ENCODE measurements at places on chromosomes 6 and 20.

DNA sequence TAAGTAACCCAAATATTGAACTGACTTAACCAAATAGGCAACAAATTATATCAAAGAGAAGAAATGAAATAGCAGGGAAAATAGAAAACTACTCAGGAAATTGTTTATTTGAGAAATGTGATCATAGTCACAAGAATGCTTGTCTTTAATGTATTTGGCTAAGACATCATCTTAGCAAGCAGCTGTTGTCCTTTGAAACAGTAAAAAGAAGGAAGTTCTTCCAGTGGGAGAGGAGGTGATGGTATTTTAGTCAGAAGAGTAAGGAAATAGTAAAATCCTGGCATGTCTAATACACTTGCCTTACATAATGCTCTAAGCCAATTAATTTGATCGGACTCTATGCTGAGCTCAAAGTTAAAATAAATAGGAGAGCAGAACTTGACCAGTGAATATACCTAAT, 126.5 kb downstream of the EPM2A start:
- no peak for DNase-seq

GRCh38 chr6:73951183-73951582, 255.2 kb downstream of the CD109 start:
- no peak for DNase-seq

DNA sequence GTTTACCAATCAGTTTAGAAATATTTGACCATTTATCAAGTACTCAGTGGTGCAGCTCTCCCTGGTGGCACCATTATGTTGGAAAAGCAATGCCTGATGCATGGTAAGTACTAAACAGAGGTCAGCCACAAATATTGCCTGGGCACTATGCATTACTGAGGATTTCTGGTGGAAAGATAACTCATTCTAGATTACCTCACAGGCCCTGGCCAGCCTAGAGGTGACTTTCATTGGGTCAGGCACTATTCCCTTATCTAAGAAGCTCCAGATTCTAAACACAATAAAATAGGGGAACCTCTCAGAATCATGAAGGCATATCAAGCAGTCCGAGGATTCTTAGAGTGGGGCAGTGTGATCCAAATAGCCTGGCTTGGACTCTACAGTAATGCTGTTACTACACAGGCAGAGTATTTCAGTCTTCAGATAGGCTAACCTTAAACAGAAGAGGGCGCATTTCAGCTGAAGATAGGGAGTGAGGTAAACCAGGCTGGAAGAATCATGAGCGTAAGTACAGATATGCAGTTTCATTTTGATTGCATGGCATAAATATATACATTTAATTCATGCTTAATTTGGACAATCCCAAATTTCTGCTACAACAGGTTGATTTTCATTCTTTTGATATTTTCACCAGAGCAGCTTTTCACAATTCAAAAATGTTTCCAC, 12.1 kb downstream of the LGSN start:
- DNase-seq, result no peak

DNA sequence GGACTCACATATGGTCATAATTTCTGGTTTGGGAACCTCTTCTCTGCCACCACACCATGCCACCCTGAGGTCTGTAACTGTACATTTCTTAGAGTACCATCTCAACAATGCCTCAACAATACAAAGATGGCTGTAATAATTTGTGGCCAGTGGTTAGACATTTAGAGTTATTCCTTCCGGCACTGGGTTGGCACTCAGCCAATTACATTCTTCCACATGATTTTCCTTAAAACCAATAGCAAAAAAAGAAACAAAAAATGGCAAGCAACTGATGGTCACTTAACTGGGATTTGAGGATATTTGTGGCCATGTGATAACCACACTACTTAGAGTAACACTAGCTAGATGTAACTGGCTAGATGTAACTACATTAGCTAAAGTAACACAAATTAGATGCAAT, 79.9 kb downstream of the SEL1L2 start:
- DNase-seq, result no peak

DNA sequence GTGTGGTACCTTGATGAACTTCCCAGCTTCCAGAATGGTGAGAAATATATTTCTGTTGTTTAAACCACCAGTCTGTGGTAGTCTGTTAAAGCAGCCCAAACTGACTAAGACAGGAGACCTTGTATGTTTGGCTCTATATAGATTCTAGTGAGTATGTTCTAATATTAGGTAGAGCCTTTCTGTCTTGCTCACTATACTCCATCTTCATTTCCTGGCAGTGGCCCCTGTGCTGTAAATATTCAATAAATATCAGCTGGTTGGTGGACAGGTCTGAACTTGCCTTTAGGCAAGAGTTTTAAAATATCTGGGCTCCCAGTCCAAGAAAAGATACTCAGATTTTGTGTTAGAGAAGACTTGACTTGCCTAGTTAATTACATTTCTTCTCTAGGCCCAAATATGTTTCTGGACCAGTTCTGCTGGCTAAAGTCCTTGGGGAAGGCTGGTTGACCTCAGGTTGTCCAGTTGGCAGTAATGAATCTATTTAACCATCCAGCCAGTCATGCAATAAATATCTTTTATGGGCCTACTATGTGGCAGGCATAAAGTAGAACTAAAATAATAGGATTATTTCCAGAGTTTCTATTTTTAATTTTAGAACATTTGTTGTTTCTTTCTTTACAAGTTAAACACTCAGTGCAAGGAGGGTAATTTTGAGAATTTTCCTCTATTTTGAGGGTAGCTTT, 22.3 kb downstream of the PPP1R14C start:
- no peak for DNase-seq

DNA sequence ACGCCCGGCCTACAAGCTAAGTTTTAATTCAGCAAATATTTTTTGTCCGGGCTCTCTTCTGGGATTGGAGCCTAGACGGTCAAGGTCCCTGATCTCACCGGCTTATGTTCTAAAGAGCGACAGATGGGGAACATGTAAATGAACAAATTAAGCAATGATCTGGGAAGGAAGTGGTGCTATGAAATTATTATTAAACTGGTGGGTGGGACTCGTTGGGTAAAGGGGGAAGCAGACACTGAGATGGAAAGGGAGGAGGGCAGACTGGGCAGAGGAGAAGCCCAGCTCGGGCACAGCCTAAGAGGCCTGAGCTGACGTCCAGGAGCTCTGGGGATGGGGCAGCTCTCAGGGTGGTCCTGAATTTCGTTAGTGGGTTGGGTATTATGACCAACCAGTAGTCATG, 81.8 kb upstream of the AGPAT4 start:
- no peak for DNase-seq

- no peak for DNase-seq
These were observed 28.4 kb downstream of the POFUT1 start for GRCh38 chr20:32236048-32236533.

- DNase-seq, result no peak
These were observed 491.0 kb downstream of the NKAIN2 start for GRCh38 chr6:124294574-124295200.

DNA sequence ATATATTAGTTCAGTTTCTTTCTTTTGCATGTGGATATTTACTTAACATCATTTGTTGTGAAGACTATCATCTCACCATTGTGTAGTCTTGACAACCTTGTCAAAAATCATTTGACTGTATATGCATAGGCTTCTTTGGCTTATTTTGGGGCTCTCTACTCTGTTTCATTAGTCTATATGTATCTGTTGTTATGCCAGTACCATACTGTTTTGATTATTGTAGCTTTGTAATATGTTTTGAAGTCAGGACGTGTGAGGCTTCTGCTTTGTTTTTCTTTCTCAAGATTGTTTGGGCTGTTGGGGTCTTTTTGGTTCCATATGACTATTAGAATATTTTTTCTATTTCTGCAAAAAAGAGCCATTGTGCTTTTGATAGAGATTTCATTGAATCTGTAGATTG, 288.2 kb upstream of the RNF217 start:
- DNase-seq, result no peak

- DNase-seq, result no peak
These were observed 220.5 kb upstream of the HSF2 start for GRCh38 chr6:122178988-122179387.

- DNase-seq, result no peak
These were observed 215.2 kb downstream of the TAF4 start for GRCh38 chr20:61850457-61850856.

DNA sequence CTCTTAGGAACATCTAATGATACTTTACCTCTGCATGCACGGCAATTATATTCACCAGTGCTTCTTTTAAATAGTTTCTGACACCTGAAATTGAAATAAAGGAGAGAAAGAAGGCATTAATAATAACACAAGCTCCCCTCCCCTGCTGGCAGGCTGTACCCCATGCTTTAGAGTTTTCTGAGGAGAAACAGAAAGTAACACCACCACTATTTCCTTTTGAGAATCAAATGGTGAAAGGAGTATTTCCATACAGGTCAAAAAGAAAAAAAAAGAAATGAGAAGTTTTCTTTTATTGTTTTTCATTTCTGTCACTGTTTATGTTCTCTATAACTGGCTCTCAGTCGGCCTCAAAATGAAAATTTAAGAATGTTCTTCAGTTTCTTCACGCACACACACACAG, 108.1 kb downstream of the IRF4 start:
- DNase-seq, result peak; percentile 36

GRCh38 chr20:60395991-60396390, 437.8 kb downstream of the CDH26 start:
- DNase-seq, result no peak

- DNase-seq, result peak; percentile 41
These were observed 23.4 kb downstream of the SCML4 start for GRCh38 chr6:107800564-107801164.

GRCh38 chr6:121999456-122000065, 399.9 kb upstream of the HSF2 start:
- DNase-seq, result no peak

DNA sequence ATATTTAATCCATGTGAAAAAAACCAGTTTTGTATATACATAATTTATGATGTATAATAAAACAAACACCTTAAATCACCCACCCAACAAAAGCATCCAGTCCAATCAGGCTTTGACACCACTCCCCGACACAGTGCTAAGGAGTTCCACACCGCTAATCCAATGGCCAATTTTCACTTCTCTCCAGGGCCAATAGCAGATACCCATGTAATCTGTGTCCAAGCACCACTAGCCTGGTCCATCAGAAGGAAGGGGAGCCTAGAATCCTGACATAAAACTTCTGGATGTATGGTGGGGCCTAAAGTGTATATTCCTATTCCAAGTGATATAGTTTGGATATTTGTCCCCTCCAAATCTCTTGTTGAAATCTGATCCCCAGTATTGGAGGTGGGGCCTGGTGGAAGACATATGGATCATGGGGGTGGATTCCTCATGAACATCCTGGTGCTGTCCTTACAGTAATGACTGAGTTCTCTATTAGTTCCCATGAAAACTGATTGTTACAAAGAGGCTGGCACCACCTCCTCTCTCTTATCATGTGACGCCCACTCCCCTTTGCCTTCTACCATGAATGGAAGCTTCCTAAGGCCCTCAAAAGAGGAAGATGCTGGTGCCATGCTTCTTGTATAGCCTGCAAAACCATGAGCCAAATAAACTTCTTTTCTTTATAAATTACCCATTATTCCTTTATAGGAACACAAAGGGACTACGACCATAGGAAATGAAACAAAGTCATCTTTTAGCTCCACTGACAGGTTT, 20.8 kb downstream of the RALGAPA2 start:
- no peak for DNase-seq

GRCh38 chr6:125066964-125067363, 86.6 kb upstream of the TPD52L1 start:
- peak; percentile 43 for DNase-seq

GRCh38 chr6:79094938-79095337, 16.9 kb upstream of the PHIP start:
- DNase-seq, result no peak

DNA sequence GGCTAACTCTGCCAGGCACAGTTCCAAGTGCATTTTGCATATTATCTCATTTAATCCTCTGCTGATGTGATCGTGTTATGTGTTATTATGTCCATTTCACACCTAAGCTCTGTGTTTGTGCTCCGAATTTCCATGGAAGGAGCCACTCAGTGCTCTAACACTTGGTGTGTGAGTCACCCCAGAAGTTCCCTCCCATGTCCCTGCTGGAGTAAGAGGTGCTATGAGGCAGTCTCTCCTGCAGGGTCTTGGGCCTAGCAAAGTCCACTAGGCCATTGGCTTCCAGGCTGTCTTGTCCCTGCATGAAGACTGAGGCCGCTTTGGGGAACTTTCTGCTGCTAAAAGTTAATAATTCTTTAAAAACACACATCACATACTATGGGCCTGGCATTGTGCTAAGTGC, 405.9 kb upstream of the SULF2 start:
- no peak for DNase-seq

- no peak for DNase-seq
These were observed 14.4 kb upstream of the RNF24 start for GRCh38 chr20:4029505-4030467.

DNA sequence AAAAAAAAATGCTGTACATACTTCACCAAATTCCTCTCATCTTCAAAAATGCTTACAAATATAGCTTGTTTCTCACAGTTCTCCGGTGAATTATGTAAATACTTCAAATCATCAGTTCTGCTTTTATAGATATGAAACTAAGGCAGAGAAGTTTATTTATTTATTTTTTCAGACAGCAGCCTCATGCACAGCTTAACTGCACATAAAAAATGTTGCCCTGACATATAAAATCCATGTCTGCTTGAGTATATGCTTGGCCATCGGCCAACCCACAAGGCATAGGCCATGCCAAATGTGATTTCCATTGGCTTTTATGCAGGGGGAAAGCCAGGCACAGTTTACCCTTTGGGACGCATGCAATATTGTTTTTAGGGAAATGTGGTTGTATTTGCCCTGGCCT, 57.3 kb upstream of the PHACTR2 start:
- no peak for DNase-seq
